ENCODE measurements at places on chromosomes 6 and 20. TPM values are rescaled to one million over a fixed set of nuclear protein-coding genes. Genes with fewer than 3 reads are reported as not detected.

DDO gene
- 2.7 TPM for total RNA-seq

MACROD2 gene
- total RNA-seq = 19.9 TPM

ARMH2 gene
- not detected for total RNA-seq

PPIL6 gene
- 11.7 TPM for total RNA-seq

SMOC2 gene
- total RNA-seq = 31.0 TPM

SLC4A11 gene
- total RNA-seq = 1.9 TPM

FNDC1 gene
- total RNA-seq = 16.2 TPM

RIN2 gene
- 64.3 TPM for total RNA-seq

CGA gene
- total RNA-seq = 0.35 TPM

LY6G5C gene
- 1.1 TPM for total RNA-seq

FOXS1 gene
- 5.3 TPM for total RNA-seq

GABRR1 gene
- total RNA-seq = 2.0 TPM

TRIM15 gene
- 0.47 TPM for total RNA-seq

METTL24 gene
- total RNA-seq = 24.2 TPM

LPA gene
- 0.06 TPM for total RNA-seq

SLC17A2 gene
- 0.58 TPM for total RNA-seq

OR2H2 gene
- total RNA-seq = not detected

HLA-E gene
- total RNA-seq = 202 TPM

ENPP3 gene
- total RNA-seq = 6.5 TPM

EMILIN3 gene
- 12.0 TPM for total RNA-seq

OPN5 gene
- 0.64 TPM for total RNA-seq

HAO1 gene
- not detected for total RNA-seq

GABRR2 gene
- 3.9 TPM for total RNA-seq

MAFB gene
- total RNA-seq = 47.9 TPM

SYCP2 gene
- total RNA-seq = 8.4 TPM

FERMT1 gene
- 5.4 TPM for total RNA-seq

LAMA2 gene
- total RNA-seq = 90.8 TPM

STX7 gene
- total RNA-seq = 65.6 TPM

TBX18 gene
- 16.4 TPM for total RNA-seq

PACSIN1 gene
- total RNA-seq = 0.29 TPM

ABCF1 gene
- 35.4 TPM for total RNA-seq

PNPLA1 gene
- 1.1 TPM for total RNA-seq

ANGPT4 gene
- total RNA-seq = 0.12 TPM

R3HDML gene
- not detected for total RNA-seq

CSTF1 gene
- 50.3 TPM for total RNA-seq

PSORS1C1 gene
- total RNA-seq = 0.06 TPM

MICB gene
- total RNA-seq = 3.6 TPM

COL20A1 gene
- total RNA-seq = 0.70 TPM

SLC35D3 gene
- total RNA-seq = 0.12 TPM

SLC17A9 gene
- total RNA-seq = 1.3 TPM

FOXC1 gene
- 49.3 TPM for total RNA-seq

TEAD3 gene
- 21.3 TPM for total RNA-seq

PRR18 gene
- 0.18 TPM for total RNA-seq

GRM1 gene
- total RNA-seq = 0.23 TPM

TBXT gene
- not detected for total RNA-seq

POM121L2 gene
- total RNA-seq = not detected

All from metanephros (tissue), 2 donors.